ENCODE measurements at places on chromosomes 2 and 18.

DNA sequence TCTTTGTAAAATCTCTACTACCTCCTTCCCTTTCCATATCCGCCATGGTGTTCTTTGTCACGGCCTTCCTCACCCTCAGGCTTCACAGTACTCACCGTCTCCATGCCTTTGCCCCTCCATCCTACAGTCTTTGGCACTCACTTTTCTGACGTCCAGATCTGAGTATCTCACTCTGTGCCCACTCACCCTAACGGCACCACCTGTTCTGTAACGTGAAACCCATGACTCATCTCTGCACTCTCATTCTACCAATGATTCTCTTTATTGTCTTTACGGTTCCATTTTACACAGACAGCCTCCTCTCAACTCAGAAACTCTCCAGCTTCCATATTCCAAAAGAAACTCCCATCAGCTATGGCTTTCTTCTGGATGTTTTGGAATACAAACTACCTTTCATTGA is 56.7 kb downstream of the NETO1 start:
- no peak for DNase-seq

DNA sequence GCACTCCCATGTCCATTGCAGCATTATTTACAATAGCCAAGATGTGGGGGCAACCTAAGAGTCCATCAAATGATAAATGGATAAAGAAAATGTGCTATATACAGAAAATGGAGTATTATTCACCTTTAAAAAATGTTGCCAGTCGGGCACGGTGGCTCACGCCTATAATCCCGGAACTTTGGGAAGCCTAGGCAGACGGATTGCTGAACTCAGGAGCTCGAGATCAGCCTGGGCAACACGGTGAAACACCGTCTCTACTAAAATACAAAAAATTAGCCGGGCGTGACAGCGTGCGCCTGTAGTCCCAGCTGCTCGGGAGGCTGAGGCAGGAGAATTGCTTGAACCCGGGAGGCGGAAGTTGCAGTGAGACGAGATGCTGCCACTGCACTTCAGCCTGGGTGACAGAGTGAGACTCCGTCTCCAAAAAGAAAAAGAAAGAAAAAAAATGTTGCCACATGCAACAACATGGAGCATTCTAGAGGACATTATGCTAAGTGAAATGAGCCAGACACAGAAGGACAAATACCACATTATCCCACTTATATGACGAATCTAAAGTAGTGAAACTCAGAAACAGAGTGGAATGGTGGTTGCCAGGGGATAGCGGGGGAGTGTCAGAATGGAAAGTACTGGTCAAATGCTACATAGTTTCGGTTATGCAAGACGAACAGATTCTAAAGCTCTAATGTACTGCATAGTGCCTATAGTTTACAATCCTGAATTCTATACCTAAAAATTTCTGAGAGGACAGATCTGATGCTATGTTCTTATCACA is 1385.6 kb upstream of the TMEFF2 start:
- DNase-seq: no peak

DNA sequence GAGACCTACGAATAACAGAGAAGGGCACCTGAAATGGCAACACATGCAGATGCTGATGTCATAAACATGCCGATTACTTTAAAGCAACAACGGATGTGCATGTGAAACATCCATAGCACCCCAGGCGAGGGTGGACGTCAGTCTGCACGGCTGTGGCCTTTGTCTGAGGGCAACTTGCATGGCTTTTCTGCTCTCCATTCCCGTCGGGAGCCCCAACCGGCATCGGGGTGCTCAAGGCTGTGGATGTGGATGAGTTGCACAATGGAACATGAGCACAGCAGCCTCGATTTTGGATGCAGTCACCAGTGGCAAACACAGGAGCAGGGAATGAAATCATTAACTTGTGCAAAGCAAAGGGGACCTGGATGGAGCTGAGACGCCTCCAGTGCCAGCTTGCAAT is 298.2 kb upstream of the SALL3 start:
- no peak for DNase-seq

DNA sequence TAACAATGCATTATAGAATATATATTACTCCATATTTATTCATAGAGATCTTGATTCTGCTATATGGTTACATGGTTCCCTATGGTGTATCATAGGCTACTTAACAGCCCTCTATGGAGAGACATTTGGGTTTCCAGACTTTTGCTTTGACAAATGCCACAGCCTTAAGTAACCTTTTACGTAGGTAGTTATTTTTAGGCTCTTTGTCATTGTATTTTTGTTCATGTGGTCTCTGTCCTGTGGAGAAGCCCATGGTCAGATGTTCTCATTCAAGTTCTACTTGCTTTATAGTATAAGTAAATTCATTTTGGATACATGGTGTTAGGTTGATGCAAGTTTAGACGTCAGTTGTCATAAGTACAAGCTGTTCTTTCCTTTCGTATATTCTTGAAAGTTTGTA is 275.2 kb upstream of the THSD7B start:
- DNase-seq: no peak

DNA sequence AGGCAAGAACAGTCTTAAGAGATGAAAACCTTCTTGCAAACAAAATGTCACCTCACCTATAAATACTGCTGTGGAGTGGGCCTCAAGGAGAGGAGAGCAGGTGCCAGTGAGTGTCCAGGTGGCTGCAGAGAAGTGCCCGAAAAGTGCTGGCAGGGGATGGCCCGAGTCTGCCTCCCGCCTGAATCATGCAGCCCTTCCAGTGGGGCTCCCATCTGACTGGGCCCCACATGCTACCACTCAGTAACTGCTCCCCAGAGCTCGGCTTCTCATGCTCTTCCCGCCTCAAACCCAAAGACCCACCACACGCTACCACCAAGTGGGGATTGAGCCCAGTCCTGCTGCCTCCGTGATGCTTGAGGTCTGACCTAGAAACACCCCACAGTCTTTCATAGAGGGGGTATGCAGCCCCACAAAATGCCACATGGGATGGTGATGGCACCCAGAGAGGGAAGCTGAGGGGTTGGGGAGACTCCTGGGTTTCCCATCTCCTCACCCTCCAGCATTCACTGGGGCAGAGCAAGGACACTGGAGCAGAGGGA is 7.4 kb downstream of the HS6ST1 start:
- no peak for DNase-seq

DNA sequence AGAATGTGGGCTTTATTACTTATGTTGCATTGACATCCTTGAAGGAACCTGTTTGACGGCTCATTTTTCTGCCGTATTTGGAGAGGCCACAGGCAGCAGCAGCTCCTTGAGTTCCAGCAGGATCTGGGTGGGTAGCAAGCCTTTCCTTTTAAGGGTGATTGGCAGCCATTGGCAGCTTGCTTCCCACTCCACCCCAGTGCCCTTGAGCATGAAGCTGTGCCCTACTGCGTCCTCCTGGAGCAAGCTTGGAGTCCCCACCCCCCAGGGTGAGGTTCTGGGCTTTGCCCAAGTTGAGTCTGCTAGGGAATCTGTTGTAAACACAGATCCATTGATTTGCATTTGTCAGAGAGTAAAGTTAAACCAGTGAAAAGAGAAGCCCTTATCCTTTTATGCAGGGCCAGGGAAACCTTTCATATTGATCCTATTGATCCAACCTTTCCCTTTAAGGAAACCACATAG is 9.2 kb downstream of the ONECUT2 start:
- DNase-seq: no peak

DNA sequence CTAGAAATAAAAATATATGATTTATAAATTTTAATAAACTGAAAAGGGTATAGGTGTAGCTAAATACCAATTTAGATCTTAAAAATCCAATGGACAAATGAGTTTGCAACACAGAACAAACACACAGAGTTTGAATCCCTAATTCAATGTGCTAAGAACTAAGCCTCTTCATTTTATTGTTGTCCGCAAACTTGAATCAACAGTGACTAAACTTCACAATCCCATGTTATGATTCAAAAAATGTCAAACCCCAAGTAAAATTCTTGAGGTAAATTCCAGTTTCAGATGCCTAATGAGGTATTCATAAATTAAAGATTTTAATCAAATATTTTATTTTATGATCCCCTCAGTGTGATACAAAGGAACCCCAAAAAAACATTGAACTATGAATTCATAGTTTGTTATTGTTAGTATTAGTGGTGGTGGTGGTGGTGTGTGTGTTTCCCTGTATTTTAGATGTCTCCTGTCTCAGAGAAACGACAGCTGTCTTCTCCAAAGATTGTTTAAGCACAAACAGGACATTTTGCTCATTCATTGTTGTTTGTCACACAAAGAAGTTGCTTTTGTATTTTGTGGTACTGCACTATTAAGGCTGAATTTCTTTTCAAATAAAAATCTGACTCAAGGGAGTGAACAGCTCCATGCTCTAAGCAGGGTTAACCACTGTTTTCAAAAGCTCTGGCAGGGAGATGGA is 259.8 kb downstream of the OSR1 start:
- DNase-seq: no peak

DNA sequence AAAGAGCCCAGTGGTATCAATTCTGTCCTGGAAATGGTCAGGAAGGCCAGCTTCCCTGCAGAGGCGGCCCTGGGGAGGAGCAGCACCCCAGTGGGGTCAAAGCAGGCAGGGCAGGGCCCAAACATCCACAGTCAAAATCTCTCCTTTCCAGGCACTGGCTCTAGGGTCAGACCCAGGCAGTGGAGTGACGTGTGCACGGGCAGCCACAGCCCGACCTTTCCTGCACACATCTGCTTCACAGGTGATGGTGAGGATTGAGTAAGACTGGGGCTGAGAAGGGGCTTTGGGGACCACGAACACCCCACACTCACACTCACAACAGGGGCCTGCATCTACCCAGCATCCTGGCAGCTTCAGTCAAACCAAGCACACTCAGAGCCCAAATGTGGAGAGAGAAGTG is 97.8 kb upstream of the GLI2 start:
- no peak for DNase-seq

DNA sequence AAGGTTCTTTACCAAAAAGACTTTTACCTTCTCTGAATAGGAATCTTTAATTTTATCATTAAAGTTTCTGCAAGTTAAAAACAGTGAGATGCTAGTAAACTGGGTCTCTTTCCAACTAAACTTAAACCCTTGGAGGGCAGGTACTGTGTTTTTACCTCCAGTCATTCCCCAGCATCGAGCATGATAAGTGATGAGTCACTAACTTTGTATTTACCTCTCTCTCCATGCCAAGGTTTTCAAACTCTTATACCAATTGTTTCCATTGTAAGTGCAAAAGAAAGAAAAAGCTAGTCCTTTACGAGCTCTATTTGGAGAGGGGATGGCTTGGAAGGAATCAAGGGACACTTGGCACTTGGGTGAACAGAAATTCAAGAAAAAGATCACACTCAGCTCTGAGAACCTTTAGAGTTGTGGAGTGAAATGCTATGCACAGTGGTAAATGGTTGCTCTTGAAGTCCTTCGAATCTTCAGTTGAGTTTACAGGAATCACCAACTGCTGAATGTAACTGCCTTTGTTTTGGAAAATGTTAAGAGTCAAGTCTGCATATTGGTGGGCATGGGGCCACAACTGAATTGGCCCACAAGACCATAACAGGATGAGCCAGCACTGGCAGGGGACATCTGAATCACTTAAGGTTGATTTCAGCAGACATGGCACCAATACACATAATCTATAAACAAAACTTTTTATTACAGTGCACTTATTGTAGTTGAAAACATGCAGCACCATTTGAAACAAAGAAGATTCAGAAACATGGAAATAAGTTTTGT is 8.3 kb upstream of the RBM43 start:
- no peak for DNase-seq

DNA sequence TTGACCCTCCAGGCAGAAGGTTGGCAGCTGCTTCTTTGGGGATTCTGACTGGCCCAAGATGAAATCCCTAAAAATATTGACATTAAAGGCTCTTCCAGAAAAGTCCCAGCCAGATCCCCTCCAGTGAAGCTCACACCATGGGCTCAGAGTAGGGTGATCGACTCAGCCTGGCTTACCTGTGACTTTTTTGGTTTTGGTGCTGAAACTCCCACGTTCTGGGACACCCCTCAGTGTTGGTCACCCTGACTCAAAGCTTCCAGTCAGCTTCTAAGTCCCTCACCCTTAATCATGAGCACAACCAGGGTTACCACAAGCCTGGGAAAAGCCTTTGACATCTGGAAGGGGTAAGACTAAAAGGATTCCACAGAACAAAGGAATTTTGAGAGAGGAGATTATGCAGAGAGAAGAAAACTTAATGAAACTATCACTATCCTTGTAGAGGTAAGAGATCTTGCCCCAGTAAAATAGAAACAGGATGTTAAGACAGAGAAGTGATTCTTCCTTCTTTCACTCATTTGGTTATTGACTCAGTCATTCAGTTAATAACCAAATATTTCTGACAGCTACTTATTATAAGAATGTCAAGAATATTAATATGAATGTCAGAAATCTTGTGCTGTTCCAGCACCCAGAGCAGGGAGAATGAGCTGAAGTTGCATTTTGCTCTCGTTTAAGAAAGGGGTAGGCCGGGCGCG is 66.8 kb upstream of the SEC11C start:
- DNase-seq: no peak

DNA sequence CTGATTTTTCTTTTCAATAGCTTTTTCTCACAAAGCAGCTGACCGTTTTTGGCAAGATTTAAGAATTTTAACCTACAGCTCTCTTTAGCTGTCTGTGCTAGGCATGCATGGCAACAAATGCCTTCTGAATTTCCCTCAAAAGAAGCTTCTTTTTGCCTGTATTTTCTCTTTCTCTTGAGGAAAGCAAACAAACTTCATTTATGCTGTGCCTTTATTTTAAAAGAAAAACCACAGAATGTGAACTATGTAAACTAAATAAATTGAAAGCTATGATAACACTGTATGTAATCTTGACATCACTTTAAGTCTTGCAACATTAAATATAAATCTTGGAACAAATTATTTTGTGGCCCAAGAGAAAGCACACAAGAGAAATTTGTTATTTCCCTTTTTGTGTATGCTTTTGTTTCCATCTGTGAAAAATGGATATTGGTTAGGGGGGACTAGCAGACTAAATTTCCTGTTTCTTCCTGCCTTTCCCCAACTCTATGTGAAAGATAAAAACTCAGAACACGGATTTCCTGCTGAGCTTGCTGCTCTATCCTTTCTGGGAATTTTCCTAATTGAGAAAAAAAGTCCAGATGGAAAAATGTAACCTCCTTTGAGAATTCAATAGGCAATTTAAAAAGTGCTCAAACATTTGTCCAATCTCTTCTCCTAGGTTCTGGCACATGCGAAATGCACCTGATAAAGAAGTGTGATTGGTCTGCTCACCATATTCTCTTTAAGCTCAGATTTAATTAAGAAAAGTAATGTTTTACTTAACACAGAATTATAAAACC is 20.9 kb upstream of the TFPI start:
- DNase-seq: no peak

- no peak for DNase-seq
These were observed 151.9 kb upstream of the RND3 start for GRCh38 chr2:150639383-150639782.

- DNase-seq: no peak
These were observed 36.8 kb downstream of the TRIP12 start for GRCh38 chr2:229884775-229885699.

All from cortex of kidney (tissue), 1 donor.